NAMALWA (cell line): ENCODE measurements at places on chromosomes 12 and 14.

GRCh38 chr14:97602438-97603117, 805.4 kb downstream of the VRK1 start:
- DNase-seq: no peak

- DNase-seq: no peak
Measured at GRCh38 chr12:26728205-26729050, 104.6 kb downstream of the ITPR2 start.

- DNase-seq: no peak
Measured at GRCh38 chr12:127191129-127191528, 1075.8 kb upstream of the TMEM132C start.

- DNase-seq: no peak
Measured at GRCh38 chr12:3276226-3276625, 199.0 kb downstream of the TSPAN9 start.
